ENCODE measurements at places on chromosomes 7 and 10.

DNA sequence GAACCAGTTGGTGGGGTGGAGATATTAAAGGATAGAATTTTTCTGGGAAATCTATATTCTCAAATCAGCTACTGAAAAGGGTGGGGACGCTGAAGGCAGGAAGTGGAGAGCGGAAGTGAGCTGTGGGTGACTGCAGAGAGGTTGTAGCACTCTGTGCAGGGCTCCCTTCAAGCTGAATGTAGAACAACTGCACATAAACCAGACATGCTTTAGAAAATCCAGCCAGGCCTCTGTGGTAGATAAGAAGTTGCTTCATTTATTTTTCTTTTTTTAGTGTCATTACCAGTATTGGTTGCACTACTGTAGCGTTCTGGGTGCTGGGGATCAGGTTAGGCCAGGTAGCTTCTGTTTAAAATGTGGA, 127.8 kb downstream of the CELF2 start:
- H3K36me3 ChIP-seq = peaks cover 18% of the 10 kb centered on the region
- peak overlapping the region; percentile 93 for H3K27ac ChIP-seq
- peak overlapping the region; percentile 68 for H3K4me3 ChIP-seq
- H3K27me3 ChIP-seq = no peaks in the 10 kb centered on the region
- DNase-seq = peak; percentile 35
- peaks cover 90% of the 10 kb centered on the region for H3K4me1 ChIP-seq

DNA sequence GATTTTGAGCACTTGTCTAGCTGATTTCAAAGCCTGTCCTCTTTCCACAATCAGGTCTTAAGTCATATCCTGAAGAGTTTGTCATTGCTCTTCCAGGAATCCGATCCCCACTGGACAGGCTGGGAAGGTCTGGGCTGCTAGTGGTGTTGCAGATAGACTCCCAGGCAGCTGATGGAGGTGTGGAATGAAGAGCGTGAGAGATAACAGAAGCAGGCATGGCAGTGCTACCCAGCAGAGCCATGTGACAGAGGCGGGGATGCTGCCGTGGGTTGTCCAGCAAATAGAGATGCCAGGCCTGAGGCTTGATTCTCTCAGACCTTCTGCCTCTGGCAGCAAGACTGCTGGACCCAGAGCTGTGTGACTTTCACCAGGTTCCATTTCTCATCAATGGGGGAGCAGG, 116.5 kb upstream of the EEPD1 start:
- peaks cover 39% of the 10 kb centered on the region for H3K27me3 ChIP-seq
- no peak for DNase-seq
- no peak overlapping the region for H3K27ac ChIP-seq
- no peaks in the 10 kb centered on the region for H3K4me1 ChIP-seq
- H3K36me3 ChIP-seq = peaks cover 1% of the 10 kb centered on the region

DNA sequence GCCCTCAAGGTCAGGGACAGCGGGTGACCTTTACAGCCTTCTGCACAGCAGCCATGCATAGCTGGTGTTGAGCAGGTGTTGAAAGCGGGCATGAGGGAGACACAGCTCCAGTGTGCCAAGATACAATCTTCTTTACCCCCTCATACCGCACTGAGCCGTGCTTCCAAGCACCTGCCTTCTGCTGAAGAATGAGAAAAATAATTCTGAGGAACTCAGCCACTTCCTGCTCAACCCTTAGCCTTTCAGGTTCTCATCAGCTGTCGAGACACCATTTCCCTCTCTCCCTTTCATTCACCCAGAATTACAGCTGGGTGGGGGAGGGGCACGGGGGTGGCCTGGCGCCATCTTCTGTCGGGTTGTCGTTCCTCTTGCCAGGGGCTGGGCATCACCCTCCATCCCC, 58.6 kb downstream of the COL13A1 start:
- H3K36me3 ChIP-seq = no peaks in the 10 kb centered on the region
- DNase-seq = no peak
- no peak overlapping the region for H3K27ac ChIP-seq
- H3K4me3 ChIP-seq = no peak overlapping the region
- H3K4me1 ChIP-seq = no peaks in the 10 kb centered on the region

GRCh38 chr7:137563981-137564380, 220.4 kb upstream of the PTN start:
- H3K27ac ChIP-seq = no peak overlapping the region
- no peaks in the 10 kb centered on the region for H3K36me3 ChIP-seq
- no peak overlapping the region for H3K4me3 ChIP-seq
- no peaks in the 10 kb centered on the region for H3K27me3 ChIP-seq
- DNase-seq = no peak

- no peaks in the 10 kb centered on the region for H3K36me3 ChIP-seq
- DNase-seq = no peak
- peaks cover 10% of the 10 kb centered on the region for H3K27me3 ChIP-seq
- H3K4me1 ChIP-seq = no peaks in the 10 kb centered on the region
- no peak overlapping the region for H3K4me3 ChIP-seq
Measured at GRCh38 chr7:22577470-22578001, 77.5 kb upstream of the STEAP1B start.

GRCh38 chr10:46022978-46023702, 7.3 kb downstream of the NCOA4 start:
- H3K4me1 ChIP-seq = peaks cover 74% of the 10 kb centered on the region
- no peaks in the 10 kb centered on the region for H3K27me3 ChIP-seq
- peak; percentile 55 for DNase-seq
- peak overlapping the region; percentile 83 for H3K4me3 ChIP-seq
- peaks cover 3% of the 10 kb centered on the region for H3K36me3 ChIP-seq

DNA sequence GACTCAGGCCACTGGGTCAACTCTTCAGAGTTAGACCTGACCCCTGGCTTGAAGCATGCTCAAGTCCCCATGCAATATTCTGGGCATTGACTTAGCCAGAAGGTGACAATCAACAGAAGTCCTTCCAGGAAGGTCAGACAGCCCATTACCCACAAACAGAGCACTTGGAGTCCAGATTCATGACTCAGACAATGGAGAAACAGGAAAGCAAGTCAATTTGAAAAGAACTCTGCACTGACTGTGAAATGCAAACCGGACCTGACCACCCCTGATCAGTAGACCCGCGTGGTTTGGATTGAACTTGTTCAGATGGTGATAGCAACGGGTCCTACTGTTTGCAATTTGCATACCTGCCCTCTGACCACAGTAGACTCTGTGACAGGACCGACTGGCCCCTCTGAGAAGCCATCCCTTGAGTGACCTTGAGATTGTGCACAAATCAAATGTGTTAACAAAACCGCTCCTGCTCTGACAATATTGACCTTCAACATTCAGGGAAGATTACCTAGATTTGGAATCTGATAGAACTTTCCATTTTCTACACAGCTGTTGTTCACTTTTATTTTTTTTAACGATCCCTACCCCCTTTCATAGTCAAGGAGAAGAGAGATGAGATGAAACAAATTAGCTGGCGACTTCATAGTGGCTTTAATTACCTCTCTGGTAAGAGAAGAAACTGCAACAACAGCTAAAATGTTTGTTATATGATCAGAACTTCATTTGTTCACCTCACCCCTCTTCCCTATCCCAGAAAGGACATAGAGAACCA, 138.7 kb downstream of the NRP1 start:
- no peak overlapping the region for H3K27ac ChIP-seq
- H3K4me3 ChIP-seq = no peak overlapping the region

DNA sequence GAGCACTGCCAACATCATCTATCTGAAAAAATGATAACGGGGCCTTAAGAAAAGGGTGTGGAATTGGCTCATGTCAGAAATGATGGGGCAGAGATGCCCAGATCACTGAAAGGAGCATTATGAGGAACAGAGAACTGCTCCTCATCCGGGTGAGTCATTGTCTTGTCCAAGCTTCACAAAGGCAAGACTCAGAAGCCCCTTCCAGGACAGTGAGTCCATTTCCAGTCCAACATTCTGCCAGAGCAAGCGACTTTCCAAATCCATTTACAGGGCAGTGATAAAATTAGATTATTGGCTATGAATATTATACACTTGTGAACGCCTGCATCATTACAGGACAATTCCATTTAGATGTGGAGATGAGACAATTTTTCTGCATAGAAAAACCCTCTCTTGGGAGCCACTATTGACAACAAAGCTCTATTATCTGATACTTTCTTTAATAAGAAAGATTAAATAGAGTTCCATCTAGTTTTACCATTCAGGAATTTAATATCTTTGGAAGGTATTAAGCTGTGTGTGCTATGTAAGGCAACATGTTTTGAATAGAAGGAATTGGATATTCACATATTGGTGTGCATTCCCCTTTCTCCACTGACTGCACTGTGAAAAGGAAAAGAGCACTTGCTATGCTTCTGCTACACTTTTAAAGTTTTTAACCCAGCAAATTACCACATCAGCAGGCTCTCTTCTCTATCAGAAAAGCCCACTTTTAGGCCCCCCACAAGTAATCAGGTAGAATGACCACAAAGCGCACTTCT, 159.6 kb downstream of the NRP1 start:
- H3K27ac ChIP-seq = no peak overlapping the region
- H3K4me3 ChIP-seq = no peak overlapping the region
- peaks cover 6% of the 10 kb centered on the region for H3K4me1 ChIP-seq
- peaks cover 65% of the 10 kb centered on the region for H3K27me3 ChIP-seq

DNA sequence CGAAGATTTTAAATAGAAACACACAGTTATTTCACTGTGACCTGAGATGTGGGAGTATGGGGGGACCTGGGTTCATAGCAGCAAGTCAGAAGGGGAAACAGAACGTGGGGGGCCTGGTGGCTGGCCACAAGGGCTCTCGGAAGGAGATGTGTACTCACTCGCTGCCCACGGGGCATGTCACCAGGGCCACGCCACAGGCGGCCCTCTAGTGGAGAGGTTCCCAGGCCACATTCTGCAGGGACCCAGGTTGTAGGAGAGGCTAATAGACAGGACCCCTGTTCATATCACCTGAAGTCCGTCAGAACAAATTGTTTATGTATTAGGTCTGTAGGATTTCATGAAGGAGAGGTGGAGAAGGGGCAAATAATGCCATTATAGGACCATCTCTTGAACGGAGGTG, 25.1 kb upstream of the SVOPL start:
- no peaks in the 10 kb centered on the region for H3K36me3 ChIP-seq
- no peak overlapping the region for H3K4me3 ChIP-seq
- H3K27me3 ChIP-seq = peaks cover 9% of the 10 kb centered on the region
- H3K4me1 ChIP-seq = no peaks in the 10 kb centered on the region
- no peak for DNase-seq
- no peak overlapping the region for H3K27ac ChIP-seq

DNA sequence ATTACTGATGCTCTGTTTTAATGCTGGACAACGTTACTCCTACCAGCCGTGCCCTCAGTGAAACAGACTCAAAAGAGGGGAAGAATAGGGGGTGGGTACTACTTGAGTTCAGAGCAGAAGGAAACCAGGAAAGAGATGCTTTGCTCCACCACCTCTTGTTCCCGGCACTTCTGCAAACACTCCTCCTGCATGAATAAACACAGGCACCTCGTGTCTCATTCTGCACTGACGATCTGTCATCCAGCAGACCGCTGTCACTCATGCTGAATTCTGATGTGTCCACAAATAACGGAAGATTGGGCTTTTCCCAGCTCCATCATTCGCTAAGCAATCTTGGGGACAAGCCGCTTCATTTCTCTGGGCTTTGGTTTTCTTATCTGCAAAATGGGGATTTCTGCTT, 26.7 kb downstream of the YWHAG start:
- H3K4me3 ChIP-seq = no peak overlapping the region
- H3K27me3 ChIP-seq = no peaks in the 10 kb centered on the region
- peaks cover 40% of the 10 kb centered on the region for H3K36me3 ChIP-seq
- peaks cover 44% of the 10 kb centered on the region for H3K4me1 ChIP-seq
- DNase-seq = no peak

- H3K4me1 ChIP-seq = no peaks in the 10 kb centered on the region
- H3K27ac ChIP-seq = no peak overlapping the region
- no peak overlapping the region for H3K4me3 ChIP-seq
- DNase-seq = no peak
- H3K36me3 ChIP-seq = no peaks in the 10 kb centered on the region
Measured at GRCh38 chr7:44235582-44236332, 35.0 kb downstream of the YKT6 start.

DNA sequence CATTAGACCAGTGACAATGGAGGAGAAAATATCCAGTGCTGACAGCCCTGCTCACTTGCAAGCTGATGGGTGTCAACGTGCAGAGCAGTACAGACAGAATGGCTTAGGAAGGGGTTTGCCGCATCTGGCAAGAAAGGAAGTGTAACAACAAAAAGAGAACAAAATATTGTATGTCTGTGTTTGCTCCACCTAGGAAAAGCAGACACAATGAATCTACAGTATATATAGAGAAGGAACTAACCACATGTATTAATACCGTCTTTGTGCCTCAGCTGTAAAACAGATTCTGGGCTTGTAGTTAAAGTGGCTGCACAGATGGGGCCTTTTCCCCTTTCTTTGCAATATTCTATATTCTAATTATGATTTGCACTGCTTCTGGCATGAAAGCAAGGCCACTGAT, 281.1 kb upstream of the MEOX2 start:
- DNase-seq = no peak
- H3K27me3 ChIP-seq = no peaks in the 10 kb centered on the region
- H3K36me3 ChIP-seq = no peaks in the 10 kb centered on the region
- H3K4me3 ChIP-seq = no peak overlapping the region
- H3K4me1 ChIP-seq = no peaks in the 10 kb centered on the region

DNA sequence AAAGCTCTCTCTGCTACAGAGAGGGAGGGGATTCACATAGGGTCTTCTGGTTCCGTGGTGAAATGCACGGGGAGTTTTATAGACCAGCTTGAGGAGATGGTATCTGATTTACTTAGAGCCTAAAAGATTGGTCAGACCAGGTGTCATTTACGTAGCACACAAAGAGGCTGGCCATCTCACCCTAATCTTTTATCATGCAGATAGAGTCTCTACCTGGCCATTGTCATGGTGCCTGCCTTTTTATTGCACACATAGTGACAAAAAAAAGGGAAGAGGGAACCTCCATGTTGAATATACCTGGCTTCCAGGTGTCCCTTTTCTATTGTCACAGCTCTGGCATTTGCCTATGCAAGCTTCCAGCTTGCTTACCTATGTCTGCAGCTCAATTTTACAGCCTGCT, 1456.1 kb downstream of the GATA3 start:
- no peak overlapping the region for H3K27ac ChIP-seq
- no peaks in the 10 kb centered on the region for H3K36me3 ChIP-seq
- H3K4me1 ChIP-seq = no peaks in the 10 kb centered on the region
- no peaks in the 10 kb centered on the region for H3K27me3 ChIP-seq
- H3K4me3 ChIP-seq = no peak overlapping the region

GRCh38 chr7:155254018-155254417, 43.7 kb upstream of the INSIG1 start:
- H3K27me3 ChIP-seq = peaks cover 37% of the 10 kb centered on the region
- H3K36me3 ChIP-seq = peaks cover 2% of the 10 kb centered on the region
- H3K27ac ChIP-seq = no peak overlapping the region
- H3K4me3 ChIP-seq = no peak overlapping the region

- DNase-seq = no peak
- no peak overlapping the region for H3K27ac ChIP-seq
- H3K36me3 ChIP-seq = no peaks in the 10 kb centered on the region
- H3K4me1 ChIP-seq = no peaks in the 10 kb centered on the region
- no peak overlapping the region for H3K4me3 ChIP-seq
- H3K27me3 ChIP-seq = no peaks in the 10 kb centered on the region
Measured at GRCh38 chr10:64507651-64508028, 986.4 kb downstream of the REEP3 start.

All from central memory CD8-positive, alpha-beta T cell (primary cell).